ENCODE measurements at places on chromosomes 2 and 18.

- H3K27me3 ChIP-seq = no peaks in the 10 kb centered on the region
- H3K27ac ChIP-seq = no peak overlapping the region
Observed at GRCh38 chr18:26960911-26961310, 95.4 kb upstream of the AQP4 start.

DNA sequence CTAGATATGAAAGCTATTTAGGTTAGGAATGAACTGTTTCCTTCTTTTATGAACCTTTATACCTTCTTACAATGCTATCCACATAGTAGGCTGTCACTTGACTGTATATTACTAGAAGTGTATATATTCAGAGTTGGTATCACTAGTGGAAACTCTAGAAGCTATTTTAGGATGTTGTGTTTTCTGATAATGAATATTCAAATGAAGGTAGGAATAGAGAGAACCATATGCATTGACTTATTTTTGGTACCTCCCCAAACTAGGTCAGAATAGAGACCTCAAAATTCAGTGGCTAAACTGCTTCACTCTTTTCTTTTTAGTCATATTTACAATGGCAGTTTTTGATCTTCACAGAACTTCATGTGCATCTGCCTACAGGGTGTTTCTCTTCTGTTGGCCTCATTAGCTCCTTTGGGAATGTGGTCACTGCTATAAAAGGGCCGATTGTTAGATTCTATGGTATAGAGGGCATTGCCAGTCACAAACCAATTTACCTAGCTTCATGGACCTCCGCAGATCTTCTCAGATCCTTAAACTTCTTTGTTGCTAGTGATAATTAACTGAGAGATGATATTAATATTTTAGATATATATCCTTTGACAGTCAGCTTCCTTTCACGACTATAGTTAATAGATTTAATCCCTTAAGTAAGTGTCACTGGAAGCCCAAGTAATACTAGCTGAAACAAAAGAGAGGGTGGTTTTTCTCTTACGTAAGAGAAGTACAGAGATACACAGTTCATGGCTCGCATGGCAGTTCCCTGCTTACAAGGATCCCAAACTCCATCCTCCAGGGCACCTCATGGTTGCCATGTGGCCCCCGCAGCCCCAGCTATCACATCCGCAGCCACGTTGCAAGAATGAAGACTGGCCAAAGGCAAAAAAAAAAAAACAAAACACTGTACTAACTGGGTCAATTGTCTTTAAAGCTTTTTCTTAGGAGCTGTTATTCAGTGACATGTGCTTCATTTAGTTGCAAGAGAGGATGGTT lies 61.0 kb downstream of the TSPYL6 start:
- no peak overlapping the region for H3K4me3 ChIP-seq
- no peak overlapping the region for H3K27ac ChIP-seq
- no peaks in the 10 kb centered on the region for H3K4me1 ChIP-seq
- DNase-seq = no peak

- H3K4me3 ChIP-seq = no peak overlapping the region
- peaks cover 23% of the 10 kb centered on the region for H3K4me1 ChIP-seq
- no peaks in the 10 kb centered on the region for H3K36me3 ChIP-seq
- DNase-seq = no peak
- H3K27ac ChIP-seq = no peak overlapping the region
Observed at GRCh38 chr2:104431701-104432121, 422.2 kb upstream of the POU3F3 start.

- H3K4me1 ChIP-seq = no peaks in the 10 kb centered on the region
- H3K27ac ChIP-seq = no peak overlapping the region
- no peaks in the 10 kb centered on the region for H3K36me3 ChIP-seq
Observed at GRCh38 chr18:55688030-55688429, 100.0 kb upstream of the TCF4 start.

DNA sequence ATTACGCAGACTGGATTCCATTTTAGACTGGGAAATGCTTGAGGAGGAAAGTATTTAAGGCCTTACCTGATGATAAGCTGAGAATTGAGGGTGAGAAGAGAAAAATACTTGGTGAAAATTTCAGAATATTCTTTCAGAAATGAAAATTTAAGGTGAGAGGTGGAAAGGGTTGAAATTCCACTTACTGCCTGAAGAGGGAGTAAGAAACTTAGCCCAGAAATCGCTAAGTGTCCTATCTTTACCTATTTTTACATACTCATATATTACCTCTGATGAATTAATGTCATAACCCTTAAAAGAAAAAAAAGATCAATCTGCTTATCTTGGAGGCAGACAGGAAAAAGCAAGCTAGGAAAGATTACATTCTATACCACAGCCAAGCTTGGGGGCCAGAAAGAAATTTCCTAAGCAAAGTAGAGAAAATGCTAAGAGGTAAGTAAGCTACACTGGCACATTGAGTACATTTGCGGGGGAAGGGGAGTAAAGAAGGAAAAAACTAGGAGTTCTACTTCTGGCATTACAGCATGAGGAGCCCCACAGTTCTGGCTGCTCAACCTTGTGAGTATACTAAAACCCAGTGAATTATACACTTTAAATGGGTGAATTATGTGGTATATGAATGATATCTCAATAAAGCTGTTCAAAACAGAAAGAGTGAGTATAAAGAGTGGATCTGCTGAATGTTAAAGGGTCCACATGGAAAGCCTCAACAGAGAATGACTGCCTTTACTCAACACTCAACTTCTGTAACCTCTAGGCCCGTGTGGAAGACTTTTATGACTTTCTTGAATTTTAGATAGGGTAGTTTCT lies 33.8 kb downstream of the SMC6 start:
- no peaks in the 10 kb centered on the region for H3K27me3 ChIP-seq
- H3K27ac ChIP-seq = no peak overlapping the region
- H3K36me3 ChIP-seq = peaks cover 34% of the 10 kb centered on the region
- peak; percentile 4 for DNase-seq
- peaks cover 7% of the 10 kb centered on the region for H3K4me1 ChIP-seq

DNA sequence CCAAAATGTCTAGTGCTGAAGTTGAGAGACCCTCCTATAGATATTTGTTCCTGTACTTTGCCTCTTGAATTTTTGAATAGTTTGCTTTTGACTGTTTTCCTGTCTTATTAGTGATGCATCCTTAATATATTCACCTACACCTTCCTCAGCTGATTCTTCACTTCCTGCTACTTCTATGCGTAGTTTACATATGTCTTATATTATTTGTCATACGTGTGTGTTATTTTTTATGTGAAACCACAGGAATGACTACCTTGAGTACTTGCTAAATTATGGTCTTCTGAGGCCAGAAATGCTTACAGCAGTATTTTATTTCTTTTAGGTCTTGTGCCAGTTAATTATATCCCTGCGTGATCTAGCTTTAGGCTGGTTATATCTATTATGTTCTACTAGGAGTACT lies 9.9 kb downstream of the UBE2E3 start:
- no peak for DNase-seq
- H3K36me3 ChIP-seq = no peaks in the 10 kb centered on the region
- no peaks in the 10 kb centered on the region for H3K27me3 ChIP-seq

GRCh38 chr18:76459312-76459686 lies 35.7 kb downstream of the ZNF516 start:
- no peaks in the 10 kb centered on the region for H3K36me3 ChIP-seq
- no peak for DNase-seq
- no peak overlapping the region for H3K27ac ChIP-seq
- H3K4me3 ChIP-seq = no peak overlapping the region

GRCh38 chr18:50194631-50195532 lies at the start of gene MYO5B:
TSS of gene MYO5B (minus strand) at chr18:50195147. CDS start at chr18:50194793, 354 bp downstream.
- H3K36me3 ChIP-seq = no peaks in the 10 kb centered on the region
- H3K27me3 ChIP-seq = peaks cover 84% of the 10 kb centered on the region
- H3K27ac ChIP-seq = no peak within 1 kb of the TSS
- peaks cover 14% of the 10 kb centered on the region for H3K4me1 ChIP-seq

DNA sequence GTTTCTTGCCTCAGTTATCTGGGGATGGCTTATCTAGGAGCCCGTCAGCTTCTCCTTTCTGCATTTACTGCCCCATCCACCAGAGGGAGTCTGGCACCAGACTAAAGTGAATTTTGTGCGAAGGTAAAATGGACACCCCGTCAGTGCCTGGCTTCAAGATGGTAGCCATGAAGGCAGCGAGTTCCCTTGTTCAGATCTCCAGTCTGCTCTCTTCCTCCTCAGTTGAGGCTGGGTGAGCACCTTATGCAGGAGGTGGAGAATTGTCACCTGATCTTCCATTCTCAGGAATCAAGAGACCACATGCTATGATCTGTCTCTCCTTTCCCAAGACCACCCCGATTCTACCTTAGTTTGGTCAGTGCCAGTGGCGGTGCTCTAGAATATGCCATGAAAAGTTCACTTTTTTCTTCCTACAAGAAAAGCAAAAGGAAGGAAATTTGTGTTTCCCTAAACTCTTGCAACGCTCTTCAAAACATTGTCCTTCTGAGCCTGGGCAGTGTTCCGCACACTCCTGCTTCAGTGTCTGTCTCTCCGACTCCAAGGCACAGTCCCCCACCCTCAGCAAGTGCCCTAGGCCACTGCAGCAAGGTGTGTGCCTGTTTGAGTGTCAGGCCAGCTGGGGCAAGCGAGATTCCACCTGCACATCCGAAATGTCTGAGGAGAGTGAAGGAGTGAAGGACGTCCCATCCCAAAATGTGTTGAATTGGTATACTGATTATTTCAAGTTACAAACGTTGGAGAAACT lies 168.6 kb downstream of the SS18 start:
- no peaks in the 10 kb centered on the region for H3K4me1 ChIP-seq
- H3K4me3 ChIP-seq = no peak overlapping the region
- H3K27me3 ChIP-seq = no peaks in the 10 kb centered on the region
- peak; percentile 39 for DNase-seq
- H3K36me3 ChIP-seq = no peaks in the 10 kb centered on the region
- H3K27ac ChIP-seq = no peak overlapping the region

DNA sequence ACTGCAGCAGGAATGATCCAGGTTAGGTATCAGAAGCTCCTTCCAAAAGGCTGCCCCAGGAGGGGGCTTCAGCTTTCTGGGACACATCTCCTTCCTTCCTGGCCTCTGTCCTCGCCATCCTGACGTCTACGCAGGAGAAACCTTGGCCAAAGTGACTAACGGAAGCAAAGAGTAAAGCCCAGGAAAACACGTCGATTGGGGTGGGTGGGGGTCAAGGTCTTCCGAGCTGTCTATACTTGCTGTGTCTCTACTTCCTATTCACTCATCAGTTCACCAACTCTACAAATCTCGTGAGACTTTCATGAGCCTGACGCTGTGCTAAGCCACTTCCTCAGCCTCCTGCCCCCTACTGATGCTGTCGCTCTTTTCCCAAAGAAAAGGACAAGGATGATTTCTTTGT lies 212.6 kb downstream of the TNS1 start:
- no peaks in the 10 kb centered on the region for H3K4me1 ChIP-seq
- no peak overlapping the region for H3K27ac ChIP-seq

DNA sequence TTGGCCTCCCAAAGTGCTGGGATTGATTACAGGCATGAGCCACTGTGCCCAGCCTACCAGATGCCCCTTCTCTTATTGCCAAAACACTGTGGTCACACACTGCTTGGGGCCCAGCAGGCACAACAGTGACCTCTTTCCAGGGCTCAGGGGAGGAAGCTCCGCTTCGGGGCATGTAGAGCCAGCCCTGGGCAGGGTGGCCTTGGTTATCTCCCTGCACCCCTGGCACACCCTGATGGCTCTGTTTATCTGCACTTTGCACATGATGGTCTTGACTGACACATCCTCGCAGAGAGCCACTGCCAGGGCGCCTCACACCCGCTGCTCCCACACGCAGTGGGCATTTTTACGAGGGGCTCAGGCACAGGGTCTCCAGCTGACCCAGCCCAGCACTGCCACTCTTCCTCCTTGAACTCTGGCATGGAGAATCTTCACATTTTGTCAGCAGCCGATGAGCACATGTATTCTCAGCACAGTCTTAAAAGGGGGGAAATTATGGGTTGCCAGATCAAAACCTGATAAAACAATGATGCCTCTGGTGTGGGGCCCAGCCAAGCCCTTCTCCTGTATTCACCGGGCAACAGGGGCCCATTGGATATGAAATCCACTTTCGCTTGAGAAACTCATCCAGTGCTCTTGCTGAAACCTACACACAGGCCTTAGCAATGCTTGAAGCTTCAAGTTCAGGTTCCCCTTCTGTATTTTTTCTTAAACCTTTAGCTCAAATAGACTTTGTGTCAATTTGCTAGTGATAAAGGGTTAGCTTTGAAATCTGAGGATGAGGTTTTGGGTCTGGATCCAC lies 5.9 kb downstream of the GYPC start:
- DNase-seq = no peak
- peaks cover 20% of the 10 kb centered on the region for H3K4me1 ChIP-seq
- peaks cover under 1% of the 10 kb centered on the region for H3K27me3 ChIP-seq
- no peak overlapping the region for H3K4me3 ChIP-seq
- H3K36me3 ChIP-seq = no peaks in the 10 kb centered on the region

GRCh38 chr2:11004199-11004598 lies 92.5 kb downstream of the KCNF1 start:
- no peaks in the 10 kb centered on the region for H3K4me1 ChIP-seq
- H3K27me3 ChIP-seq = no peaks in the 10 kb centered on the region

DNA sequence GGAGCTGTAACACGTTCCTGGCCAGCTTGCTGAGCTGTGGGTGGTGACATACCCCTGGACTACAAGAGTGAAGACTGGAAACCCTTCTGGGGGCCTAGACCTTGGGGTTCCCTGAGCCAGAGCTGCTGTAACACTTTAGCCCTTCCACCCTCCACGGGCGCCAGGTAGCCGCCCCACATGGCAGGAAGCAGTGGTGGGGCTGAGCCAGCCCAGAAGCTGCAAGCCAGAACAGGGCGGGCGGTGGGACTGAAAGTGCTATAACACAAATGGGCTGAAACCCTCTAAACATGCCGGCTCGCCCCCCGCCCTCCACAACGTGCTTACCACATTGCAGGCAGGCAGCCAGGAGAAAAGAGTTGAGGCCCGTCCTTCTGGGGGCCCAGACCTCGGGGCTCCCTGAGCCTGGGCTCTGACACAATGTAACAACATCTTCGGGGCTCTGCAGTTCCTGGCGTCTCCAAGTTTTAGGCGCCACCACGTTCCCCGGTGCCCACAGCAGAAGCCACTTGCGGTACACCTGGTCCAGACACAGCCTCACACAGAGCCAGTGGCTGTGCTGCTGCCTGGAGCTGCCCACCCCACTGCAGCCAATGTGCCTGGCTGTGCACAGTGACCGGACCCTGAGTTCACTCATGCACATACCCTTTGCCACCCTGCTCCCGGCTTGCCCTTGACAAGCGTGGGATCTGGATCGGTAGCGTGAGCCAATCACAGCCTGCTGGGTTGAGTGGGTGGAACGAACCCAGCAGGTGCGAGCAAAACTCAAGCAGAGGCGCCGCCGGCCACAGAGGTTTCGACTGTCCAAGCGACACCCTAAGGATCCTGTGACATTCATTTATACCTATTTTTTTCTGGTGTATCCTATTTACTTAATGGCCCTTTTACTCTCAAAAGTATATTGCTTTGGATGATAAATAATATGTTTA lies 127.4 kb upstream of the FHL2 start:
- no peaks in the 10 kb centered on the region for H3K27me3 ChIP-seq
- H3K36me3 ChIP-seq = no peaks in the 10 kb centered on the region
- H3K4me1 ChIP-seq = no peaks in the 10 kb centered on the region
- H3K4me3 ChIP-seq = no peak overlapping the region
- no peak for DNase-seq

GRCh38 chr2:220300806-220301205 lies 673.4 kb downstream of the SLC4A3 start:
- H3K36me3 ChIP-seq = no peaks in the 10 kb centered on the region
- H3K4me1 ChIP-seq = peaks cover 10% of the 10 kb centered on the region
- DNase-seq = no peak
- H3K4me3 ChIP-seq = no peak overlapping the region
- H3K27ac ChIP-seq = no peak overlapping the region
- H3K27me3 ChIP-seq = no peaks in the 10 kb centered on the region

All from neural progenitor cell (in vitro differentiated cells).